ENCODE measurements at places on chromosomes 4 and X.

- no peak for DNase-seq
These were observed 158.0 kb upstream of the CTSO start for GRCh38 chr4:156111686-156112085.

GRCh38 chr4:114272226-114272625, 292.8 kb upstream of the ARSJ start:
- DNase-seq: no peak

GRCh38 chr4:157824021-157824420, 348.8 kb downstream of the GASK1B start:
- DNase-seq: no peak

DNA sequence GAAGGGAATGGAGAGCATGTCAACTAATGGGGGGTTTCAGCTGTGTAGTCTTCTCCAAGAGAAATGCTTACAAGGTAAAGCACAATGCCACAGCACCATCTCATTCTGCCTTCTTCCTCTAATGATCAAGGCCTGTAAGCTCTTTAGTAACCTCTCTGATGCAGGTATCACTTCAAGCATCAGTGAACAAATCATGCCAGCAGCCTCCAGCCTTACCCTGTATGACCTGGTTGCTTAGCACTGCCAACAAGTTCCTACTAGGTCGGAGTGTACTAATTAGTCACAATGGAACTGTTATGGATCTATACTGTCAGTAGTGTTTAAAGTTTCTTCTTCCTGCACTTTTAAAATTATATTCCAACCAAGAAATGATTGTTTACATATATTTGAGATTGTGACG, 197.7 kb downstream of the GRID2 start:
- DNase-seq: no peak

- peak; percentile 17 for DNase-seq
These were observed 280.9 kb upstream of the RPS6KA3 start for GRCh38 chrX:20547611-20548051.

- DNase-seq: no peak
These were observed 16.8 kb downstream of the STIM2 start for GRCh38 chr4:26877406-26877805.

DNA sequence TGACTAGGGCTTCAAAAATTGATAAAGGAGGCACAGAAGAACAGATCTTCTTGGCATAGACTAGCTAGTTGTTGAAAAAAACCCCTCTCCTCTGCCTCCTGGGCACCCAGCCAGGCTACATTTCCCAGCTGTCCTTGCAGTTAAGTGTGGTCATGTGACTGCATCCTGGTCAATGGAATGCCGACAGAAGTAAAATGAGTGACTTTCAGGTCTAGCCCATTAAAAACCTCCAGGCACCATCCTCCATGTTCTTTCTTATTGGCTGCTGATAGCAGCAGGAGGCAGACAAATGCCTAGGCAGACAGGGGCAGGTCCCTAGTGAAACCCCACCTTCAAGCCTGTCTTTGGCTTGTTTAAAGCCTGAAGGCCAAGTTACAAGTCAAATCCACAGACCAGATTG, 35.3 kb downstream of the ATXN3L start:
- DNase-seq: no peak
